ENCODE measurements at places on chromosomes 5 and 9.
A peak's percentile ranks its signal among the peaks of the same experiment; 100 is the strongest.

- DNase-seq: peak; percentile 76
These were observed 42.5 kb upstream of the SH3PXD2B start for GRCh38 chr5:172496671-172497371.

- no peak for DNase-seq
These were observed 58.2 kb downstream of the RGS3 start for GRCh38 chr9:113521693-113522255.

DNA sequence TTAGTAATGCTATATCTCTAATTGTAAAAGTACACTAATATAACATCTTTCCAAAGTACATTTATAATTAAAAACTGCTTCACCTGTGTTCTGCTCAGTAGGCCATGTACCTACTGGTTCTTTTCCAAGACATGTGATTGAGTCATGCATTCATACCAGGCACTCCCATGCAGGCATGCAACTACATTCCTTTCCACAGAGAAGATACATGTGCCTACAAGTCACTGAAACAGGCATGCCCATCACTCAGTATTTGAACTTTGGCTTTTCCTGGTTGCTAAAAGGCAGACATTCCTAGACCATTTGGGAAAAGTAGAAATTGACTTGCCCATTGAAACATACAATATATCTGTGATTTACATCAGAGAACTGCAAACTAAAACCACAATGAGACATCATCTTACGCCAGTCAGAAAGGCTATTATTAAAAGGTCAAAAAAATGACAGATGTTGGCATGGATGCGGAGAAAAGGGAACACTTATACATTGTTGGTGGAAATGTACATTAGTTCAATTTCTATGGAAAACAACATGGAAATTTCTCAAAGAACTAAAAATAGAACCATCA lies 148.3 kb upstream of the MOCS2 start:
- DNase-seq: no peak

DNA sequence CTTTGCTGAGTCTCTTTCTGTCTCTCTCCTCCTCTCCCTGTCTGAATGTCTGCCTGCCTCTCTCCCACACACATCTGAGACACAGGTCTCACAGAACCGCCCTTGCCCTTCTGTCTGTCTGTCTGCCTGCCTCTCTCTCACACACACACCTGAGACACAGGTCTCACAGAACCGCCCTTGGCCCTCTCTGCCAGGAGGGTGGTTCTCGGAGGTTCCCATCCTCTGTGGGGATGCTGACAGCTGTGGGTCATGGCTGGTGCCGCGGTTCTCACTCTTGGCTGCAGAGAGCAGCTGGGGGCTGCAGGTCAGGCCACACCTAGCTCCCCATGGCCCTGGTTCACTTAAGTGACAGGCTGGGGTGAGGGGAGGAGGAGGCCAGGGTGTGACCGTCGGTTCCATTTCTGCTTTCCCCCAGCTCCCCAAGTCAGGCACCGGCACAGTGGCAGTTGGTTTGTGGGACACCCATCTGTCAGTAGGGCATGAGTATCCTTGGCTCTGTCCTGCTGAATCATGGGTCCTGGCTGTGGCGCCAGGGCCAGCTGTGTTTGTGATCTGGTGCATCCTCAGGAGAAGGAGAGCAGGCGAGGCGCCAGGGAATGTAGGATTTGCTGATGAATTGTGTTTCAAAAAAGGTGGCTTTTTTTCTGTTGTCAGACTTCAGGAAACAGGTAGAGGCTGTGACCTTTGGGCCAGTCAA lies 42.3 kb upstream of the CLPTM1L start:
- no peak for DNase-seq

- no peak for DNase-seq
These were observed 89.3 kb downstream of the CEMIP2 start for GRCh38 chr9:71678999-71679398.

GRCh38 chr5:157518963-157519362 lies 56.6 kb downstream of the ADAM19 start:
- DNase-seq: no peak

GRCh38 chr9:34326690-34327089 lies 2.4 kb downstream of the KIF24 start:
- DNase-seq: no peak

All from spinal cord (tissue), 10 donors.